Myocyte (in vitro differentiated cells): ENCODE measurements at places on chromosomes 13 and 19. TPM values are rescaled to one million over a fixed set of nuclear protein-coding genes. Genes with fewer than 3 reads are reported as not detected.

The SHD gene
- total RNA-seq, result 839 and 1,129 TPM in 2 replicates

The ETV2 gene
- total RNA-seq, result not detected in 2 replicates

The ZNF112 gene
- total RNA-seq, result 8.0 and 14.0 TPM in 2 replicates

The SPRED3 gene
- 0.83 and 1.5 TPM in 2 replicates for total RNA-seq

The GIPR gene
- total RNA-seq, result 0.37 TPM in 1 of 2 replicates, not detected in the other

The TIMM29 gene
- 33.8 and 44.3 TPM in 2 replicates for total RNA-seq
